ENCODE measurements at places on chromosomes 11 and 22.

DNA sequence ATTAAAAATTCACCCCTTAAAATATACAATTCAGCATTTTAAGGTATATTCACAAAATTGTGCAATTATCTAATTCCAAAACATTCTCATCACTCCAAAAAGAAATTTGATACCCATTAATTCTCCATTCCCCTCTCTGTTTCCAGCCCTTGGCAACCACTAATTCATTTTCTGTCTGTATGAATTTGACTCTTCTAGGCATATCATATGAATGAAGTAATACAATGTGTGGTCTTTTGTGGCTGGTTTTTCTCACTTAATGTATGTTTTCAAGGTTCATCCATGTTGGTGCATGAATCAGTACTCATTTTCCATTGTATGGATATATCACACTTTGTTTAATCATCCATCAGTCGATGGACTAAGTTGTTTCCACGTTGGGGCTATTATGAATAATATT is 29.0 kb upstream of the ACCSL start:
- no peak for DNase-seq

- no peak for DNase-seq
These were observed 23.2 kb downstream of the SHISAL1 start for GRCh38 chr22:44289414-44290171.

GRCh38 chr11:47724041-47724729 is 9.0 kb upstream of the AGBL2 start:
- peak; percentile 66 for DNase-seq

- DNase-seq: no peak
These were observed 104.9 kb downstream of the VPREB1 start for GRCh38 chr22:22349455-22349836.

DNA sequence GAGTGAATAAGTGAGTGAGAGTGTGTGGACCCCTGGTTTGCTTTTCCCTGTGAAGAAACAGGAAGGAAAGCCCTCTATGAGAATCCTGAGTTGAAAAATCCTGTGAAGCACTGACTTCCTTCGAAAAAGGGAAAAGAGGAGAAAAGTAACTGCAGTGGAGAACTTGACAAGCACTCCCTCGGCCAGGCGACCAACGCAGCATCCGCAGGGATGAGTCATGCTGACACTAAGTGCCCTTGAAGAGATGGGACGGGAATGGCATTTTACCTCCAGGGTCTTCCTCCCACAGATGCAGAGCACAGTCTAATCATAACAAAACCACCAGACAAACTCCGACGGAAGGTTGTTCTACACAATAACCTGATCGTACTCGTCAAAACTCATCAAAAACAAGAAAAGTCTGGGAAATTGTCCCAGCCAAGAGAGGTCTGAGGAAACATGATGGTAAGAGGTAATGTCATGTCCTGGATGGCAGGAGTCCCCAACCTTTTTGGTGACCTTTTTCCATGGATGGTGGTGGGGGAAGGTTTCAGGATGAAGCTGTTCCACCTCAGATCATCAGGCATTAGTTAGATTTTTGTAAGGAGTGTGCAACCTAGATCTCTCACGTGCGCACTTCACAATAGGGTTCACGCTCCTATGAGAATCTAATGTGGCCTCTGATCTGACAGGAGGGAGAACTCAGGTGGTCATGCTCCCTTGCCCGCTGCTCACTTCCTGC is 132.2 kb upstream of the B3GAT1 start:
- no peak for DNase-seq

DNA sequence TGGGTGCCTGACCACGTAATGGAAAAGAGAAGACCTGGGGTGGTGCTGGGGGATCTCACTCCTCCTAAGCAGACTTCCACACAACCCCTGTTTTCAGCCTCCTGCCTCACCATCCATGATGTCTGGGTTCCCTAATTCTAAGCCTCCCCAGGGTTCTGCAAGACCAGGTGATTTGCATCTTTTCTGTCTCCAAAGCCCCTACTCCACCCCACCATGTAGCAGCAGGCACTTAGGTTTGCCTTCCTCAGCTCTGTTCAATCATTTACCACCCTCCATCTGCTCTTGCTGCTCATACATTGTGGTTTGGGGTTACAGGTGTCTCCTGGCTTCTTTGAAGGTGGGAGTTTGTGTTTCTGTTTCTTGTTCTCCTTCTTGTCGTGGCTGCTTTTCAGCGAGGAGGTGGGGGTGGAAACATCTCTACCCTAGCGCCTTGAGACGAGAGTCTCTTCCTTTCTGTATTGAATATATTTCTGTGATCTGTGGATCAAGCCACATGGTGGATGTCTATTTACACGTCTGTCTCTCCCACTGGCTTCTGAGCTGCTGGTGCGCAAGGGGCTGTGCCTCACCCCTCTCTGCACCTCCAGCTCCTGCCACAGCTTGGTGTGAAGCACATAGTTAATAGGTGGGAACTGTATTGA is 6.6 kb upstream of the SSTR3 start:
- peak; percentile 52 for DNase-seq

DNA sequence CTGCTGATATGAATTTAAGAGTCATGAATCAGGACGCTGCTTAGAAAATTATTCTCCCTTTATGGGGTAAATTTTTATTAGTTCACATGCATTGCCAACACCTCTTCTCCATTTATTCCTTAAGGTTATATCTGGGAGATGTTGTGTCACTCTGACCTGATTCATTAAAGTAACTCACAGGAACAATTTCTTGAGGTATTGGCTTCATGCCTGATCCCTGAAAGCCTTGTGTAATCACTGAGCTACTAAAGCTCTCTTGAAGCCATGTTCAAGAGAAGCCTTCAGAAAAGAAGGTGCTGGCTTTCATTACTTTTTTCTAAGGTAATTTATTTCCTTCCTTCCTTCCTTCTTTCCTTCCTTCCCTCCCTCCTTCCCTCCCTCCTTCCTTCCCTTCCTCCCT is 420.6 kb downstream of the RAB38 start:
- no peak for DNase-seq

DNA sequence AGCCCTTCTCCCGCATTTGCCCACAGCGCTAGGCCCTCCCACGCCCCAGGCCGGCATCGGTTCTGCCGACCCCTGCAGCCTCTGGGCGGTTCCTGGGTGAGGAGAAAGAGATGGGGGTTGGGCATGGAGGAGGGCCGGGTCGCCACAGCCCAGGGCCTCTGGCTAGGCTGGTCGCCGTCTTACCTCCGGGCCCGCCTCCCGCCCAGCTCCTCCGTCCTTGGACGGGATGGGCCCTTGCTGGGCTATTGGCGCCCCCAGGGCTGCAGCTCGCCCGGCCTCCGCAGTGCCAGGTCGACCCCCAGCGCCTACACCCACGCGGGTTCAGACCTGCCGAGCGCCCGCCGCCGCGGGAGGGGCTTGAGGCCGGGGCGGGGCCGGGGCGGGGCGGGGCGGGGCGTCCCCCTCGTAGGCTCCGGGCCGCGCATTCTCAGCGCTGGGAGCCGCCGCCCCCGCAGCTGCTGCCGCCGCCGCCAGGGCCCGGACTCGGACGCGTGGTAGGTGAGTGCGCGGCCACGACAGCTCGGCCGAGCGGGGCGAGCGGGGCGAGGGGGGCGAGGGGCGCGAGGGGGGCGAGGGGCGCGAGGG is at the start of gene CD151:
CD151 (plus strand) TSS at position 424 of the 585 bp plus-strand sequence. CDS start 3,118 bp downstream, outside the sequence.
- peak; percentile 76 for DNase-seq

GRCh38 chr11:79242616-79243015 is 198.2 kb downstream of the TENM4 start:
- no peak for DNase-seq

DNA sequence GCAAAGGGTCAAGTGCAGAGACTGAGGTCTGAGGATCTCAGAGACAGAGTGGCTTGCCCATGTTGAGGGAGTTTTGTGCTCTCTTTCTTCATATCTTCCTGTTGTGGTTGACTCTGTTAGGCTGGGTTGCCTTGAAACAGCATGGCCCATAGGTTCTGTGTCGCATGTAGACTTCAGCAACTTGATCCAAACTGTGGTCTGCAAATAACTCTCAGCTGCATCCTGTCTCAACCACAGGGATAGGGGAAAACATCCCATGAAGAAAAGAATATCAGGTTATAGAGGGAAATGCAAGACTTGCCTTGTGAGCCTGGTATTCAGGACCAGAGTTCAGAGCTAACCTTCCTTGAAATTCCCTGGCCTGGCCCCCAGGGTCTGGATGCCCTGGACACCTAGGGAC is 69.4 kb downstream of the FLI1 start:
- DNase-seq: no peak

DNA sequence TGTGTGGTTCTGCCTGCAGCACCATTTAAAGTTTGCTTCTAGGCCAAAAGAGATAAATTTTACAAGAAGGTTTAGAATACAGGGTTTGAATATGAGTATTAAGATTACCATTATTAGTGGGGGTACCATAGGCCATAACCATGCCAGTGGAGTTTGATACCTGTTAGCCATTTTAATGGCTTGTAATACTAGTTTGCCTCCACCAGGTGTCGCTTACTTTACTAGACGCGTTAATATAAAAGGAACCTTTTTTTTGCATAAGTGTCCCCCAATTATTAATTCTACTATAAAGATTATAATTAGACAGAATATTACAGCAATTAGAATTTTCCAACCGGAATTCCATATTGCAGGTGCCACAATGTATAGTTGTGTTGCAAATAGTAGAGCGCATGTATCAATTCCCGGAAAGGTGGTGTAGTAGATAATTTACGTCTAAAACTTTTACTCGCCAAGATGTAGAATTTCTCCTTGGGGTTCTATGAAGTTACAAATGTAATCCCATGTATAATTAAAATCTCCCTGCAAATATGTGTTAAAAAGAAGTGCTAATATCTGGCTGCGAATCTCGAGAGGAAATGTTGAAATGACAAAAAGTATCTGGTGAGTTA is 16.1 kb downstream of the MS4A6E start:
- DNase-seq: no peak

DNA sequence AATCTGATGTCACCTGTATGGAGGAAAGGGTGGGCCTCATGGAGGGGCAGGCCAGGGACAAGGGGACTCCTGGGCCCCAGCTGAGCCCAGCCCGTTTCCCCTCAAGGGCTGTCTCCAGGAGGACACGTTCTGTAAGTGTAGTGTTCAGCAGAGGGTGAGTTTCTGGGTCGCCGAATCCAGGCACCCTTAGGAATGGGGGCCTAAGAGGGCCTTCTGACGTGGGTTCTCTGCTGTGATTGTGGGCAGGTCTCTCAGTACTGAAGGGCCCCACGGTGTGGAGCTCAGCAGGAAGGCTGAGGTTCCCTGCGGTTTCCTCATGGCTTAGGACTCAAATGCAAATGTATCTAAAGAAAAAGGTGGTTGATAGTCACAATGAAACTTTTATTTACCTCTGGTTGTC is 6.5 kb downstream of the PTDSS2 start:
- no peak for DNase-seq

- no peak for DNase-seq
These were observed 15.1 kb downstream of the FXYD6 start for GRCh38 chr11:117861151-117862018.

DNA sequence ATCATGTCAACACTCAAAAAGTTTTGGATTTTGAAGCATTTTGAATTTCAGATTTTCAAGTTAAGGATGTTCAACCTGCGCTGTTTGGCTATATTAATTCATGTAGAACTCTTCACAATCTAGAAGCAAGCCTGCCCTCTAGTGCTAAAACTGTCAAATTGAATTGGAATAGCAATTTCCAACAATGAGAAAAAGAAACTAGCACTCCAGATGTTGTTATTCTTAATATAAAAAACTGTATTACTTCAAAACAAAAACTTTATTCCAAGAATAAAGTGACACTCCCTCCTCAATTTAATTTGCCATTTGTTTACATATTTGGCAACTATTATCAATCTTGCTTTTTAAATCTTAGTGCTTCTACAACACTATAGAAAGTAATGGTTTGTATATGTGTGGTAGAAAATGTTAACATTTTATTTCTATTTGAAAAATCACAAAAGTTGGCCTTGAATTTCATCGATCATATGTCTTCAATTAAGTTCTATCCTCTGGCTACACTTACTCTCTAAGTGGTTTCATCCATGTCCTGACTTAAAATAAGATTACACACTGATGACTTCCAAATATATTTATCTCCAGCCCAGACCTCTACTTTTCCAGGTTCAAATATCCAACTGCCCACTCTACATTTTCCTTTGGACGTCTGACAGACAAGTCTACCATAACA is 36.6 kb downstream of the DCUN1D5 start:
- no peak for DNase-seq

GRCh38 chr22:43257549-43257948 is 70.6 kb upstream of the TTLL12 start:
- no peak for DNase-seq

DNA sequence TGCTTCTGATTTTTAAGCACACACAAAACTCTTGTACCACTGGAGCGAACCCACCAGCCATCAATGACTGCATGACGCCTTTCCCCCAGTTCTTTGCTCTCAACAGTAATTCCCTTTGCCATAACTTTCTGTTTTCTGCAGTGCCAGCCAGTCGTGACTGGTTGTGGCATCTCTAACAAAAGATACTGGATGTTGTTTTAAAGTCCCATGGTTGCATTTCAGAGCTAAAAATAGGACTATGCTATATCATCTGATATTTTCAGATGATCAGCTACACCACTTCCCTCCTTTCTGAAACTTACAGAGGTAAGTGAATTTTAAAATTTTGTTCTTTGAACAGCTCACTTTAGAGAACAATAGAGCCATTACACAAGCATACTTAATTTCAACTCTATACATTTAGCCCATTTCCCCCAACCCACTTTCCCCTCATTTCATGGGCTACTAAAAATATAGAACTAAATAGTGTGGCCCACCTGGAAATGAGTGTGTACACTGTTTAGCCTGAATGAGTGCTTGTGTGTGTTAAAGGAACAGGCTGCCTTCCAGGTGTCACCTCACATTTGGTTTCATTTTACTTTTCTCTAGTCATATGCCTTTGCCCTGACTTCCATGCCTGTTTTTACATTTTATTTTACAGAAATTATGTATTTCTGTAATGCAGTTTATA is 136.9 kb upstream of the ZC3H12C start:
- DNase-seq: no peak

DNA sequence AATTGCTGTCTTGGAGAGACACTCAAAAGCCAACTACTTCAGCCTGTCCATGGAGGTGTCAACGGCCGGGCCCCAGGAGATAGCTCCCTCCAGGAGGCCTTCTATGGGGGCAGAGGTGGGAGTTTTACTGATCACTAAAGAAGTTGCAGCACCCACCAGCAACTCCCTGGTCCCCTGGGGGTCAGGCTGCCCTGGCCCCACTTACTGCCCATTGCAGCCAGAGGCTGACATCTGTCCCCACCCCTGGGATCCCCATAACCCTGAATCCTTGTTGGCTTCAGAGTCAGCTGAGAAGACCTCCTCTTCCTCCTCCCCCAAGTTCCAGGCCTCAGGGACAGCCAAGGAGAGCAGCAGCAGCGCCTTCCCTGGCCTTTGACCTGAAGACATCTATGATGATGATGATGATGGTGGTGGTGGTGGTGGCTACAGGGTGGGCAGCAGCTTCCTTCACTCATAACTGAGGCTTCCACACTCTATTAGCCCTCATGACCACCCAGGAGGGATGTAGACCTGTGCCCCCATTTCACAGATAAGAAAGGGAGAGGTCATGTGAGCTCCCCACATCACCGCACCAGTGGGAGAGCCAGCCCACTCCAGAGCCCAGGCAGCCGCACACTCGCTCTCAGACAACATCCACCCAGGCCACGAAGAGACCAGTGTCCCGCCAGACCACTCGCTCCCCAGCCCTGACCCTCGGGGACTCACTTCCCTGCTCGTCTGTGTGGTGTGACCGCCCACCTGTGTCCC is 43.8 kb upstream of the FGF3 start:
- DNase-seq: no peak

- no peak for DNase-seq
These were observed 219.7 kb downstream of the BARX2 start for GRCh38 chr11:129595038-129595962.

GRCh38 chr11:93504110-93505095 is 38.8 kb downstream of the SMCO4 start:
- DNase-seq: no peak

Data from transverse colon (tissue), 4 donors.